Activated CD4-positive, CD25-positive, alpha-beta regulatory T cell (primary cell): ENCODE measurements at places on chromosomes 12 and 14.
A peak's percentile ranks its signal among the peaks of the same experiment; 100 is the strongest.

DNA sequence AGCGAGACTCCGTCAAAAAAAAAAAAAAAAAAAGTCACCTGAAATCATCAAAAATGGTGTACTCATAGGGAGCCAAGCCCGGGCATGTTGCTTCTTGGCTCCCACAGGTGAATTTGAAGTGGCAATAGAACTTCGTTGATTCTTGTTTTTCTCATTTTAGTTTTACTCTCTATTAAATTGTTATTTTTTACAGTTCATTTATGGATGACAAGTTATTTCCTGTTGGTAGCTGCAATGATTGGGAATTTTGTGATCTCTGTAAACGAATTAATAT, 1.3 kb downstream of the TM7SF3 start:
- DNase-seq = no peak

- DNase-seq = no peak
These were observed 122.9 kb upstream of the AEBP2 start for GRCh38 chr12:19316425-19316824.

DNA sequence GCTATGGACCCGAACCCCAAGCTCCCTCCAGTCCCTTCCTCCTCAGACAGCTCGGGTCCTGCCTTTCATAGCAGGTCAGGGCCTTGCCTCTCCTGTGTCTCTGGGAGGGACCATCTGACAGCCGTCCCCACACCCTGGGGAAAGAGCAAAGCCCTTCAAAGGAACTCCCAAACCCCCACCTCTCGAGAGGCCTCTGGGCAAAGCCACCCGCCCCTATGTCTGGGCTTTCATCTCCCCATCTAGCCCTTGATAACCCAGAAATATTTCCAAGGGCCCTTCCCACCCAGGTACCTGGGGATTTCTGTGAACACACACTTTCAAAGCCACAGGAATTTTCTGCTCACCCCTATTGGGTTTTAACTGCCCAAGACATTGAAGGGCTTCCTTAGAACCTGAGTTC, 32.1 kb downstream of the SNRNP35 start:
- no peak for DNase-seq

GRCh38 chr14:23428686-23429495, 6.6 kb downstream of the MYH7 start:
- DNase-seq = no peak

- DNase-seq = peak; percentile 3
These were observed 34.1 kb downstream of the SCFD1 start for GRCh38 chr14:30656190-30656632.

- DNase-seq = no peak
These were observed 114.5 kb downstream of the TRAFD1 start for GRCh38 chr12:112239881-112240280.

- no peak for DNase-seq
These were observed 77.7 kb upstream of the KITLG start for GRCh38 chr12:88658009-88658408.

- DNase-seq = no peak
These were observed 19.8 kb upstream of the OVCH1 start for GRCh38 chr12:29517264-29517663.

DNA sequence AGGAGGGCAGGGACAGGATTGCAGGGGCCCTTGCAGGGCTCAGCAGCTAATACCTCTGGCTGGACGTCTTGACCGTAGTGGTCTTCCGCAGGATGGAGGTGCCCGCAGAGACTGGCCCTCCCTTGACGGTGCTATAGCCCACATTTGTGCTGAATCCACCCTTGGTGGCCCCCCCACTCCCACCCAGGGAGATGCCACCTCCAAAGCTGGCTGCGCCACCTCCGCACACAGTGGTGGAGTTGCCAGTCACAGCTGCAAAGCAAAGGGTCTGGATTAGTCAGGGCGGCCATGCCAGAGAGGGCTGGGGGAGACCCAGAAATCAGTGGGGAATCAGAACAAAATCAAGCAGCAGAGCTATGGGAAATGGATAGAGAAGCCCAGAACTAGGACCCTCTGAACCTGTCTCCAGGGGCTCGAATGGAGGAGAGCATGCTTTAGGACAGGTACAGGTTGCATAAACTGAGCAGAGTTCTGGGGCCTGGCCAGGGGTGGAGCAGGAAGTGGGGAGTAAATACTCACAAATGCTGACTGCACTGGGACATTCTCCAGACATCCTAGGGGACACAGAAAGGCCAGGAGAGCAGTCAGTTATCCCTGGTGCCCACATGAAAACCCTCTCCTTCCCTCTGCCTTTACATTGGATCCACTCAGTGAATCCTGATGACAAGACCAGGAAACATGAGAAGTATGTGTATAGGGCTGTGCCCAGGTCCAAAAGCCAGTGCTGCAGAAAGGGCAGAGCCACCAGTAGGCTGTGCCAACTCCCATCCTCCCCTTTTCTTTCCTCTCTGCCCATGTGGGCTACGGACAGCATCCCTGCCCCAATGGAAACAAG, 8.1 kb upstream of the KRT4 start:
- DNase-seq = no peak

- DNase-seq = no peak
These were observed 1.7 kb downstream of the PLEK2 start for GRCh38 chr14:67410313-67410712.

DNA sequence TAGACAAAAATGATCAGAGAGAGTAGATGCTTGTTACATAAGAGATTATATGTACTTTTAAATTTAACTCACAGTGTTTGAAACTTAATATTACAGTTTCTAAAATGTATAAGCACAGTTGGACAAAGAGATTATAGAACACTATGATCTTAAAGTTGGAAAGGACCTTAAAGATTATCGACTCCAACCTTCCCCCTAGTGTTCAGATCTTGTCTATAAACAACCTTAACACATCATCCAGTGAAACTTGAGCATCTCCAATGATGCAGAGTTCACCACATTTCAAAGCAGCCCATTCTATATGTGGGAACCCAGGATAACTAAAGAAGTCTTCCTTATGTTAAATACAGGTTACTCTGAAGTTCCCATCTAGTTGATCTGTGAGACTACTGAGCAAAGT, 480.8 kb downstream of the RMST start:
- no peak for DNase-seq

GRCh38 chr14:89419973-89420482, 3.0 kb upstream of the FOXN3 start:
- no peak for DNase-seq

- no peak for DNase-seq
These were observed 2.8 kb downstream of the DYRK4 start for GRCh38 chr12:4564818-4565217.

GRCh38 chr12:104083769-104084475, 19.6 kb downstream of the HCFC2 start:
- DNase-seq = no peak
